ENCODE measurements at places on chromosomes 16 and 17. TPM values are rescaled to one million over a fixed set of nuclear protein-coding genes. Genes with fewer than 3 reads are reported as not detected.

Gene PNMT
- not detected for total RNA-seq

Gene HS3ST3A1
- 7.1 TPM for total RNA-seq

Gene CPHXL2
- not detected for total RNA-seq

Gene PARD6A
- 2.4 TPM for total RNA-seq

Gene DHRS7C
- not detected for total RNA-seq

Gene TMC8
- total RNA-seq, result not detected

- DNase-seq, result peak; percentile 26
Observed at GRCh38 chr17:13153036-13153435, 135.2 kb upstream of the ELAC2 start.

GRCh38 chr17:33366960-33367359 lies 73.9 kb upstream of the ASIC2 start:
- no peak for DNase-seq

DNA sequence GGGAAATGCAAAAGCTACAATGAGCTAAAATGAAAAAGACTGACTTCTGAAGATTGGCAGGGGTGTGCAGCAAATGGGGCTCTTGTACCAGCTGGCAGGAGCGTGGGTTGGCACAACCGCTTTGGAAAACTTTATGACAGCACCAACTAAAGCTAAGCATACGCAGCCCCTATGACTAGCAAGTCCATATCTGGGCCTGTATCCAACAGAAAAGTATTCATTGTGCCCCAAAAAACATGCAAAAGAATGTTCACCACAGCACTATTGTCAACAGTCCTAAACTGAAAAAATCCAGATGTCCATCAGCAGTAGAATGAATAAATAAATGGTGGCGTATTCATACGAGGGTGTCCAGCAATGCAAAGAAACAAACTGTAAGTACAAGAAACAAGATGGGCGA lies 22.6 kb upstream of the ITGA3 start:
- DNase-seq, result no peak

GRCh38 chr16:29824589-29825144 lies 4.4 kb downstream of the MVP start:
- DNase-seq, result peak; percentile 92

GRCh38 chr17:68600067-68600930 lies 868 bp downstream of the FAM20A start:
- DNase-seq, result peak; percentile 87

GRCh38 chr17:1783271-1783670 lies 21.4 kb downstream of the SERPINF1 start:
- peak; percentile 49 for DNase-seq

DNA sequence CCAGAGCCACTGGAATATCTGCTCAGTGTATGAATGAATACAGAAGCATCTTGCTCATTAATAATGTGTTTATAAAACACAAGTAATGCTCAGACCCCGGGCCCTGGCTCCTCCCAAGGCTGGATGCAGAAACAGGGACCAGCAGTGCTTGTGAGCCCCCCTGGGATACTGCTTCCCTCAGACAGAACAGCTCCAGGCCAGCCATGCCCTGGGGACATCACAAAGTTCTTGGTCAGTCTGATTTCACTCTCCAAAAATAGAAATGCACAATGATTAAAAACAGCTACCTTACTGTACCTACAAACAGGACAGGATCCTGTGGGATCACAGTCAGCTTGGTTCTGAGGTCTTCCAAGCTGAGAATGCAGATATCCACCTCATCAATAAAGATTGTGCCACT lies 68.2 kb downstream of the ABCC12 start:
- DNase-seq, result no peak

- DNase-seq, result peak; percentile 100
Observed at GRCh38 chr17:48618256-48618896, 3.3 kb upstream of the HOXB8 start.

DNA sequence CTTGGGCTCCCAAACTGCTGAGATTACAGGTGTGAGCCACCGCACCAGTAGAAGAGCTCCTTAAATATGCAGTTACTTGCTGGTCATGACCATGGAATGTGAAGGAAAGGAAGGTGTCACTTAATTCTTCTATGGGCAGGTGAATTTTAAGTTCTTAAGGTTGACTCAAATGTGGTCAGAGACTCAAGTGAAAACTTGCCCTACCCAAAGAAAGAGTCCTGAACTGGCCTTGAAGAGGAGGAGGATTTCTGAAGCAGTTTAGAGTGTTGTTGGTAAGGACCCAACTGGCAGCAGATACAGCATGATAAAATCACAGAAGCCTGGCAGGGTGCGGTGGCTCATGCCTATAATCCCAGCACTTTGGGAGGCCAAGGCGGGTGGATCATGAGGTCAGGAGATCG lies 29.4 kb downstream of the CHD9 start:
- no peak for DNase-seq

- peak; percentile 38 for DNase-seq
Observed at GRCh38 chr16:57540387-57540786, 2.1 kb upstream of the ADGRG5 start.

DNA sequence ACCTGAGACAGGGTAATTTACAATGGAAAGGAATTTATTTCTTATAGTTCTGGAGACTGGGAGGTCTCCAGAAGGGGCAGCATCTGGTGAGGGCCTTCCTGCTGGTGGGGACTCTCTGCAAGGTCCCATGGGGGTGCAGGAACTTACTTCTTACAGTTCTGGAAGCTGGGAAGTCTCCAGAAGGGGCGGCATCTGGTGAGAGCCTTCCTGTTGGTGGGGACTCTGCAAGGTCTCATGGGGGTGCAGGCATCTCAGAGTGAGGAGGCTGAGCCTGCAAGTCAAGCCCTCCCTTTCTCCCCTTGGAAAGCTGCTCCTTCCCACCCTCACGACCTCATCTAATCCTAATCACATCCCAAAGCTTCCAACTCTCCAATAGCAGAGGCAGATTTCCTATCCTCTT lies 157.4 kb downstream of the FOXL1 start:
- DNase-seq, result no peak
